WTC11 (cell line): ENCODE measurements at places on chromosomes 16 and 17. TPM values are rescaled to one million over a fixed set of nuclear protein-coding genes. Genes with fewer than 3 reads are reported as not detected.

The ZP2 gene
- total RNA-seq = 0.07 TPM in 1 of 3 replicates, not detected in the others

The MAP2K6 gene
- total RNA-seq = 43.0 to 50.5 TPM (median 49.5 TPM) in 3 replicates

The MRPL58 gene
- total RNA-seq = 41.8 to 43.7 TPM (median 41.9 TPM) in 3 replicates

The ACD gene
- total RNA-seq = 38.1 to 41.3 TPM (median 40.7 TPM) in 3 replicates

The IKZF3 gene
- 0.81 to 1.0 TPM (median 0.87 TPM) in 3 replicates for total RNA-seq

The PEX12 gene
- total RNA-seq = 4.7 to 6.5 TPM (median 5.2 TPM) in 3 replicates

DNA sequence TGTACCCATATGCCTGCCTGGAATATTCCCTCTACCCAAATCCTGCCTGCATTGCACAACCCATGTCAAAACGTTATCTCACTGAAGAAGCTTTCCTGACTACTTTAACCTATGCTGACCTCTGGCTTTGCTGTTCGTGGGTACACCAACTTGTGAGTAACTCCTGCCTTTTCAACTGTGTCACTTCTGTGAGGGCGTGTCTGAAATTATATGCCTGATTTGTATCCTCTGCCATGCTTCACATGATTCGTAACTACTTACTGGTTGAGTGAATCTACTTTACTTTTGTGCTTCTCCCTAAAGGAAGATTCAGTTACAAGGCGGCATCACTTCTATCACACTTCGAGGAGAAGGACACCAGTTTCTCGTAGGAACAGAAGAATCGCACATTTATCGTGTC is 33.3 kb upstream of the USP43 start:
- no peak overlapping the region for H3K27ac ChIP-seq
- H3K4me1 ChIP-seq = no peaks in the 10 kb centered on the region
- peaks cover 3% of the 10 kb centered on the region; the same call in 1 of the 2 replicates for H3K27me3 ChIP-seq
- H3K4me3 ChIP-seq = no peak overlapping the region
- H3K36me3 ChIP-seq = no peaks in the 10 kb centered on the region

- no peak overlapping the region for H3K4me3 ChIP-seq
- peaks cover 24% of the 10 kb centered on the region for H3K36me3 ChIP-seq
- peaks cover 23% of the 10 kb centered on the region for H3K4me1 ChIP-seq
These were observed 144.4 kb downstream of the ZNF18 start for GRCh38 chr17:11852912-11853311.

- DNase-seq = no peak
- H3K27me3 ChIP-seq = peaks cover 55% of the 10 kb centered on the region
- H3K4me3 ChIP-seq = peak overlapping the region; percentile 80
- H3K36me3 ChIP-seq = no peaks in the 10 kb centered on the region
- H3K27ac ChIP-seq = no peak overlapping the region
These were observed 862 bp downstream of the GLTPD2 start for GRCh38 chr17:4789701-4789950.

DNA sequence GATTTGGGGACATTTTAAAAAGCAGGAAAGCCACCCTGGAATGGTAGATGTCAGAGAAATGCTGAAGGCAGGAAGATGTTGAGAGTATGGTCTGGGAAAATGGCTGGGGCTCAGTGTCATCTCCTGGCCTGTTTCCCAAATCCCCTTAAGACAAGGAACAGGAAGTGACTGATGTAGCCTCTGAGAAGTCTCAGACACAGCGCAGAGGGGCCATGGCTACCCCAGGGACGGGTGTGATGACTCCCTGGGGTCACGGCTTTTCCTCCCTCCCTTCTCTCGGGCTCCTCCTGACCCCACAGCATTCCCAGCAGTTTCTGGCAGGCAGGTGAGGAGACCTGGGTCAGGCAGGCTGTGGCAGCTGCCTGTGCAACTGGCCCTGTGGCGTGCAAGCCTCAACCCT is 45.4 kb downstream of the RAP1GAP2 start:
- H3K4me1 ChIP-seq = peaks cover 13% of the 10 kb centered on the region
- no peaks in the 10 kb centered on the region for H3K36me3 ChIP-seq
- H3K4me3 ChIP-seq = no peak overlapping the region
- no peak for DNase-seq

GRCh38 chr16:3879887-3880564 is 487 bp downstream of the CREBBP start:
- peaks cover 4% of the 10 kb centered on the region; the same call in 1 of the 2 replicates for H3K27me3 ChIP-seq
- peak; percentile 59 for DNase-seq
- peak overlapping the region; percentile 82 for H3K4me3 ChIP-seq
- H3K27ac ChIP-seq = no peak overlapping the region
- peaks cover 12% of the 10 kb centered on the region for H3K36me3 ChIP-seq

- H3K4me3 ChIP-seq = no peak overlapping the region
- peaks cover 29% of the 10 kb centered on the region for H3K4me1 ChIP-seq
- no peak for DNase-seq
- no peaks in the 10 kb centered on the region for H3K36me3 ChIP-seq
These were observed 4.6 kb downstream of the FAM171A2 start for GRCh38 chr17:44359006-44359405.

DNA sequence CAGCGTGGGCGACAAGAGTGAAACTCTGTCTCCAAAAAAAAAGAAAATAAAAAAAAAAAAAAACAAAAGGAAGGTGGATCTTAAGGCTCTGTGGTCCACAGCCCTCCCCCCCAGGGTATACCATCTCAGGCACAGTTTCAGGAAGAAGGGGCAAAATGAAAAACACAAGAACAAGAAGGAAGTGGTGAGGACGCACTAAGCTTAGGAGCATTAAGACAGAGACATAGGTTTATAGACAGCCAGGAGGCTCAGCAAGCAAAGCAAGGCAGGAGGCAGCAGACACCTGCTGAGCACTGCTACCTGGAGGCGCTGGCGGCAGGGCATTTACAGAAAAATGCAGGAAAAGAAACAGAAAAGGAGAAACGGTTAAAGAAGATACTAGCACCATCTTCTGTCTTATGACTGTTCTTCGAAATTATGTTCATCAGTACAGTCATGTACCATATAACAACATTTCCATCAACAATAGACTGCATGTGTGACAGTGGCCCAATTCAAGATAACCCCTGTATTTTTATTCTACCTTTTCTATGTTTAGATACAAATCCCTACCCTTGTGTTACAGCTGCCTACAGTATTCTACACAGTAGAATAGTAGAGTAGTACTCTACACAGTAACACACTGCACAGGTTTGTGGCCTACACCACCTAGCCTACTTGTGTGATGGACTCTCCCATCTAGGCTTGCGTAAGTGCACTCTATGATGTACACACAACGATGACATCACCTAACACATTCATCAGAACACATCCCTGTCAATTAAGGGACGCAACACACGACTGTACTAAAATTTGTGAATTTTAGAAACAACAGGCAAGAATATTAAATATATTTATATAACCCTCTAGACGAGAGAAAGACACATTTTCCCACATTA is 62.5 kb downstream of the XPO6 start:
- no peak for DNase-seq
- H3K27ac ChIP-seq = no peak overlapping the region
- H3K27me3 ChIP-seq = no peaks in the 10 kb centered on the region
- peaks cover 62% of the 10 kb centered on the region for H3K36me3 ChIP-seq
- peaks cover 9% of the 10 kb centered on the region; the same call in 1 of the 2 replicates for H3K4me1 ChIP-seq
- H3K4me3 ChIP-seq = no peak overlapping the region
